ENCODE measurements at places on chromosomes 12 and 14.

- H3K36me3 ChIP-seq, result no peaks in the 10 kb centered on the region
- no peak for DNase-seq
- H3K4me3 ChIP-seq, result no peak overlapping the region
- H3K27ac ChIP-seq, result no peak overlapping the region
- H3K27me3 ChIP-seq, result no peaks in the 10 kb centered on the region
Measured at GRCh38 chr14:56207626-56208292, 89.5 kb downstream of the PELI2 start.

DNA sequence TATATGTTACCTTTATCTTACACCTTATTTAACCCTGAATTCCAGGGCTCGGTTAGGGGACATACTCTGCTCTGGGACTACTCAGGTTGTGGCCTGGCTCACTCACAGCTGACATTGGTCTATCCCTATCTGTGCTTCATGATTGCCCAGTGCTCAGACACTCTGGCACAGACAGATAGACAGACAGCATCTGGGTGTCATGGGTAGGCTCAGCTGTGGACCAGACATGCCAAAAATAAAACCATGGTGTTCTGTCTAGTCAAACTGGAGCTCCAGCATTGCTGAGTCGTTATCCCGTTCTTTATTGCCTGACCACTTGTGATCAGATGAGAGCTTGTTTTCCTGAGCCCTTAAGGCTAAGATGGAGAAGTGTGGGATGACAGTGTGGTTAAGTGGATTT, 29.0 kb downstream of the FBXW8 start:
- H3K27me3 ChIP-seq, result no peaks in the 10 kb centered on the region
- no peak overlapping the region for H3K4me3 ChIP-seq

DNA sequence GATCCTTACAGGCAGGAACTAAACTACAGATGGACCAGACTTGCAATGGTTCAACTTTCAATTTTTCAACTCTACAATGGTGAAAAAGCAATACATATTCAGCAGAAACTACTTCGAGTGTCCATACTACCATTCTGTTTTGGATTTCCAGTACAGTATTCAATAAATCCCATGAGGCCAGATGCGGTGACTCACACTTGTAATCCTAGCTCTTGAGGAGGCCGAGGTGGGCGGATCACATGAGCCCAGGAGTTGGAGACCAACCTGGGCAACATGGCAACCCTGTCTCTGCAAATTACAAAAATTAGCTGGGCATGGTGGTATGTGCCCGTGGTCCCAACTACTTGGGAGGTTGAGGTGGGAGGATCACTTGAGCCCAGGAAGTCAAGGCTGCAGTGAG, 336.1 kb downstream of the MED13L start:
- no peak overlapping the region for H3K27ac ChIP-seq
- H3K36me3 ChIP-seq, result no peaks in the 10 kb centered on the region
- no peak for DNase-seq

DNA sequence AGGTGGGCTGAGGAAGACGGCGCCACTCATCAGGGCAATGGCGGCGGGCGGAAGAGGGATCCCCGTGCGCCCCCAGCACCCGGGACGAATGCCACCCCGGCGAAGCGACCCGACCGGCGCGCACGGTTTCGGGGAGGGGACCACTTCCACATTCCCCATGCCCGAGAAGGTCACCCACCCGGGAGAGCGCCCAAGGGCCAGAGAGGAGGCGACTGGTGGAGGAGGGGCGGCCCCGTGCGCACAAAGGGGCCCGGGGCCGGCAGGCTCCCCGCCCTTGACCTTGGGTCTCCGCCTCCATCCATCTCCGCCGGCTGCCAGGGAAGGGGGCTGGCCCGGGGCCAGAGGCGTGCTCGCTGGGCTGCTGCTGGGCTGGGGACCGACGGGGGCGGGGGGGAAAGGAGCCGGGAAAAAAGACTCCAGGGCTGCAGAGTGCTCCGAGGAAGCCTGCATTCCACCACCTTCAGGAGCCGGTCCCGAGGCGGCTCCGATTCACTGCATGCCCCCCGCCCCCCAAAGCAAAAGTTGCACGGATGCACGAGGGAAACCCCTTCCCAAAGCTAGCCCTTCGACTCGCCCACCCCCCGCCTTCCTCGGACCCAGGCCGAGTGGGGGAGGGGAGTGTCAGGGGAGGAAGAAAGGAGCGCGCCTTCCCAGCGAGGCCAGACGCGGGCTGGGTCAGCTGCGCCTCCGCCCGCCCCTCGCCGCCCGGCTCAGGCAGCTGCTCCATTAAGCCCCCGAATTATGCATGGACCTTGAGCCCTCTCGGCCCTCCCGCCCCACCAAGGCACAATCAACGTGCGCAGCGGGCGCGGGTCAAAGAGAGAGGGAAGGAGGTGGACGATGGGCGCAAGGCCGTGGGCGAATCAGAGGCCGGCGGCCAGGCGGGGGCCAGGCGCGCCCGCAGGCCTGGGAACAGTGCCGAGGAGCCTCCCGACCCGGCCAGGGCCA, 26.2 kb downstream of the BCL11B start:
- peak; percentile 50 for DNase-seq
- H3K27ac ChIP-seq, result no peak overlapping the region
- no peak overlapping the region for H3K4me3 ChIP-seq
- no peaks in the 10 kb centered on the region for H3K36me3 ChIP-seq
- H3K27me3 ChIP-seq, result peaks cover 32% of the 10 kb centered on the region

DNA sequence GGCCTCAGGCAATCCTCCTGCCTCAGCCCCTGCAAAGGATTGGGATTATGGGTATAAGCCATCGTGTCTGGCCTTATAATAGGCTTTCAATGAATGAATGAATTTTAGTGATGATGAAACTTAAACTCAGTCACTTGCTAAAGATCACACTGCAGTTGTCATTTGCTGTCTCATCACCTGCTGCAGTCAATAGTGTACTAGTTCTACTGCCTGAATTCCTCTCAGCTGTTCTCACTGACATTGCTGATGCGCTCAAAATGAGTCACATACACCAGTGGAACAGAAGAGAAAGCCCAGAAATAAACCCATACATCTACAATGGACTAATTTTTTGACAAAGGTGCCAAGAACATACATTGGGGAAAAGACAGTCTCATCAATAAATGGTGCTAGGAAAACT, 5.6 kb upstream of the SYNJ2BP start:
- no peaks in the 10 kb centered on the region for H3K4me1 ChIP-seq
- no peak for DNase-seq
- no peak overlapping the region for H3K27ac ChIP-seq

Measured in sigmoid colon (tissue), 7 donors.